ENCODE measurements at places on chromosomes 2 and 18.

GRCh38 chr2:198102856-198103255 is 298.5 kb downstream of the PLCL1 start:
- DNase-seq, result no peak

DNA sequence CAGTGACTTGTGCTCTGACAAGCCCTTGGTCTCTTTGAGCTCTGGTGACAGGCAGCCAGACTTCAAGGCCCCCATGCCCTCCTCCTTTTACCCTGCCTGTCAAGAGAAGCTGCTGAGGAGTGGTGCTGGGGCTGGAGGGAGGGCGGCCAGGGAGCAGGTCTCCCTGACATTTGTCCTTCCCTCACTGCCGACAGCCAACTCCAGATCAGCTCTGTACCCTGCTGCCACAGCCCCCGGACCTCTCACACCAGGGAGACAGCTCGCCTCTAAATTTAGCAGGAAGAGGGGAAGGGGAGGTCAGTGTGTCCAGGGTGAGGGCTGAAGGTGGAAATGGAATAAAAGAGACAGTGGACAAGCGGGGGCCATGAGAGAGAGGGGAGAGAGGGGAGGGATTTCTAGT is 155.8 kb downstream of the TDRD15 start:
- DNase-seq, result no peak

- DNase-seq, result no peak
Observed at GRCh38 chr18:57518533-57518932, 68.0 kb downstream of the FECH start.

GRCh38 chr18:55346961-55347740 is 240.8 kb downstream of the TCF4 start:
- no peak for DNase-seq

- DNase-seq, result no peak
Observed at GRCh38 chr18:7224198-7224597, 6.7 kb upstream of the LRRC30 start.

GRCh38 chr2:31284107-31284506 is 50.2 kb downstream of the EHD3 start:
- DNase-seq, result no peak

DNA sequence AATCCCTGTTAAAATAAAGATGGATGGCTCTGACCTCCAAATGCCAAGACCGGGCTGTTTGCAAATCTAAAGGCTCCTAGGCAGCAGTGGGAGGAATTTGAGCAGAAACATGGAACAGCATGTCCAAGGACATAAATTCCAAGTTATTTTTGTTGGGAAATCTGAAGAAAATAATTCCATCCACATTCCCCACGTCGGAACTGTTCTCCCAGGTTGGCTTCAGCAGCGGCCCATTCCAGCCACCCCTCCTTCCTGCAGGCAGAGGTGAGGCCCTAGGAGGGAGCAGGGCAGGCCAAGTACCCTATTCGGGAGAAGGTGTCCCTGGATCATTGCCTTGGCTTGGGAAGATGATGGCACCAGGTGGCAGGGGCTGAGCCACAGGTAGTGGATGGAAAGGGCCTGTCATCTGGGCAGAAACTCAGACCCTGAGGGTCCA is 117.1 kb downstream of the CAPN13 start:
- no peak for DNase-seq

- no peak for DNase-seq
Observed at GRCh38 chr18:56825878-56826277, 174.7 kb downstream of the WDR7 start.

DNA sequence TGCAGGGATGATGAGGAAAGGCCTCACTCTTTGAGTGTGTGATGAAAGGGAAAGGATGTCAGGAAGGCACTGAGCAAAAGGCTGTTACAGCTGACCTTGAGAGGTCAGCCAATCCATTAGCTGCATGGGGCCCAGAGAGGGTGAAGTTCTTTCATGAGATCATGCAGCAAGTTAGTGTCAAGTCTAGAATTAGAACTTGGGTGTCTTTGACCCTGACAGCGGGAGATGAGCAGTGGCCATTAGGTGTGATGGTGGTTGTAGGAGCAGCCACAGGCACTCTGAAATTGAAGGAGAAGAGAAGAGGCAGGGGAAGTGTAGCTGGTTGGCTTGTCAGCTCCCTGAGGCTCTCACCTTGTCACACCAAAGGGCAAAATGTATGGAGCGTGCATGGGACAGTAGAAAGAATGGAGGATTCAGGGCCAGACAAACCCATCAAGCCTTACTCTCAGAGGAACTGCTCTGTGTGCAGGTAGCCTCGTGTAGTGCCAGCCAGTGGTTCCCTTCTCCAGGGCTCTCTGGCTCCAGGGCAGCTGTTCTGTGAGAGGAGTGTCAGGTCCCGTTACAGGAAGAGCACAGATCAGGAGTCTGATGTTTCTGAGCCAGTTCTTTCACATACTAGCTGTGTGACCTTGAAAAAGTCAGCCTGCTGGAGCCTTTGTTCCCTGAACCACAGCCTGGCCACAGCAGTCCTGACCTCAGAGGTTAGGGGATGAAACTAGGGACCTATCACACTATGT is 35.9 kb downstream of the MAP4K4 start:
- DNase-seq, result no peak

- DNase-seq, result no peak
Observed at GRCh38 chr2:235555371-235555770, 61.5 kb downstream of the AGAP1 start.

DNA sequence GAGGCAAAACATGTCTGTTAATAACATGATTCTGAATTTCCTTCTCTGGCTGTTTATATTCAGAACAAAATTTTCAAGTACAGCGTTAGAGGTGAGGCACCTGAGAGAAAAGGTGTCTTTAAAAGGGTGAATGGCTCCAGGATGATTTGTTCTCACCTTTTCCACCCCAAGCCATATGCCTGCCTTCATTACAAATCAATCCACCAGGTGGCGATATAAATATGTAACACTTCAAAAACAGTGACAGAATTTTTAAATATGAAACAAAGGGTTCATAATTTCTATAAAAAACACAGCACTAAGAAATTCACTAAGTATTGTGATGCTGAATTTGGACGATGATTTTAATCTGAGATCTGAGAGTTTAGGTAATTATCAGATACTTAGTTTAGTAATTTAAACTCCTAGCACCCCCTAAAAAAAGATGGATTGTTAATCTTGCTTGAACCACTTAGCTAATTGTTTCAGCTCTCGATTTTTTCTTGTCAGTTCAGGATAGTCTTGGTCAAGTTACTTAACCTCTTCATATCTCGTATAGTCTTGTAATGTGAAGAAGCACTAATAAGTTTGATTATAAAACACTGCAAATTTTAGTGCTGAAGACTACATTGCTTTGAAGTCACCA is 528.8 kb downstream of the CPS1 start:
- DNase-seq, result no peak

DNA sequence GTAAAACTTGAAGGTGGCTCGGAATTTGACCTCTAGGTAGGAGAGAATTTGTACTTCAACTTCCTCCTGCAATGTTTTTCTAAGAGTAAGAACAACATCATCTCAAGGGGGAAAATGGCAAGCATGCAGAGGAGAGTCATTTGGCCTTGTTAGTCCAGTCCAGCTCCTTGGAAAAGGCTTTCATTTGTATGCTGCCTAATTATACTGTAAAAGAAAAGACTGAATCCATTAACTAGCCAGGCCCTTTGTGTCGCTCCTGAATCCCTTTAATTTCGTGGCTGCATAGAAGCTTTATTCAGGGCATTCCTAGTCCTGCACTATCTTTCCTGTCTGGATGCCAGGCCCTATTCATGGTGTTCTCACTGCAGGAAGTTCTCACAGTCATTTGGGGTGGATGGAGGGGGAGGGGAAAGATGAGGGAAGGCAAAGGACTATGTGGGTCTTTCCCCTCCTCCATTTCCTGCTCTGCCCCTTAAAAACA is 36.0 kb downstream of the PHLPP1 start:
- DNase-seq, result no peak

DNA sequence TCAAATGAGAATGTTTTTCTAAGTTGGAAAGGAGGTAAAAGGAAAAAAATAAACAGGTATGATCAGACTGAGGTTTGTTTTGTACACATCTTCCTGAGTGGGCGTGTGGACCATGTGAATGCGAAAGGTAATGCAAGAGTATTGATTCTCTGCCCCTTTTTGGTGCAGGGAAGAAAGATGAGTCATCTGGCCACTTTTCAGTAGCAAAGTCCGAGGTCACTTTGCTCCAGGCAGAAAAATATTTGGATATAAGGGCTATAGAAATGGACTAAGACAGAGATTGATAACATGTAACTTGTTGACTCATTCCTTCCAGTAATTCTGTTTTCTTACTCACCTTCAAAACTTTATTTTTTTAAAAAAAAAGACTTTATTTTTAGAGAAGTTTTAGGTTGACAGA is 130.5 kb downstream of the DSEL start:
- no peak for DNase-seq

DNA sequence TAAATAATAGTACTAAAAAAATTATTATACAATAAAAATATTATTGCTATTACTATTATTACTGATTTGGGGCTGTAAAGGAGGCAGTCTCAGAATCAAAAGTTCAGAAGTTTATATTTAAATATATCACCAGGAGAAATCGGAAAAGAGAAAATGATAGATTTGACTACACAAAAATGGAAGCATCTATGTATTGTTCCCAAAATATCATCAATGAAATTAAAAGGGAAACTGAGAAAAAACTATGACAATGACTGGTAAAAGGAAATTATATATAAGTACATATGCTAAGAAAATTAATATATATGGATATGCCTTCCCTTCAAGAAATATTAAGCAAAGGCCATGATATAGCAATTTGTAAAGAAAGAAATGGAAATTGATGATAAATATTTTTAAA is 7.7 kb upstream of the TXNDC2 start:
- no peak for DNase-seq

- no peak for DNase-seq
Observed at GRCh38 chr18:57797209-57797651, 5.9 kb downstream of the ATP8B1 start.

GRCh38 chr2:72678024-72678423 is 147.8 kb downstream of the EXOC6B start:
- DNase-seq, result no peak
